ENCODE measurements at places on chromosomes 7 and 10. TPM values are rescaled to one million over a fixed set of nuclear protein-coding genes. Genes with fewer than 3 reads are reported as not detected.

GRCh38 chr7:1596181-1597043 is 26.6 kb upstream of the PSMG3 start:
- no peak overlapping the region for H3K27ac ChIP-seq
- no peaks in the 10 kb centered on the region for H3K27me3 ChIP-seq
- no peak for DNase-seq

AKAP9 gene
- 44.4 TPM for total RNA-seq

RPP38 gene
- 17.2 TPM for total RNA-seq

DNA sequence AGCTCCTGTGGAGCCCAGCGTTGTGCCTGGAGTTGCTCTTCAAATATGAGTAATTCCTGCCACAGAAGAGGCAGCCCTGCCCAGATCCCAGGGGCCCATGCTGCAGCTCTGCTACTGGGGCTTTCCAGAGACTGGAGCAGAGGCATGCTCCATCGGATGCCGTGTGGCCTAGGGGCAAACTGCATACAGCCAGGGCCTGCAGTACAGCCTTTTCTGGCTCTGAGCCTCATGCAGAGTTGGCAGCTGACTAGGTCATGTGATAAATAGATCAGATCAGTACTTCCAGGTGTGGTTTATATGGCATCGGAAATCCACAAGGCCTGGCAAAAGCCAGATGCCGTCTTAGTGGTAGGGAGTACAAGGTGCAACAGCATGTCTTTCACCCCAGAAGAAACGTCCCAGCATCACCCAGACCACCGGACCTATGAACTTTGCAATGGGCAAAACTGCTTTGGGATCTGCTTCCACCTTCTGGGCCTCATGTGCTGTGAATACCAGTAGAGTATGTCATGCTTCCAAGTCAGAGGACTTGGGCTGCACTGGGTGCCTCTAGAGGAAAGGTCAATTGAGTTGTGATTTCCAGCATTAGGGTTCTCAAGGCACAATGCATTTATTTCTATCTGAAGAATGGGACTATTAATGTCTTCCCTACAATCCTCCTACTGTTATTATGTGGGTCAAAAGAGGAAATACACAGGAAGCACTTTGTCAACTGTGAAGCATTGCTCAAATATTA is 250.7 kb upstream of the ZNF32 start:
- no peaks in the 10 kb centered on the region for H3K27me3 ChIP-seq
- H3K27ac ChIP-seq, result no peak overlapping the region
- no peak for DNase-seq
- H3K36me3 ChIP-seq, result no peaks in the 10 kb centered on the region

DNA sequence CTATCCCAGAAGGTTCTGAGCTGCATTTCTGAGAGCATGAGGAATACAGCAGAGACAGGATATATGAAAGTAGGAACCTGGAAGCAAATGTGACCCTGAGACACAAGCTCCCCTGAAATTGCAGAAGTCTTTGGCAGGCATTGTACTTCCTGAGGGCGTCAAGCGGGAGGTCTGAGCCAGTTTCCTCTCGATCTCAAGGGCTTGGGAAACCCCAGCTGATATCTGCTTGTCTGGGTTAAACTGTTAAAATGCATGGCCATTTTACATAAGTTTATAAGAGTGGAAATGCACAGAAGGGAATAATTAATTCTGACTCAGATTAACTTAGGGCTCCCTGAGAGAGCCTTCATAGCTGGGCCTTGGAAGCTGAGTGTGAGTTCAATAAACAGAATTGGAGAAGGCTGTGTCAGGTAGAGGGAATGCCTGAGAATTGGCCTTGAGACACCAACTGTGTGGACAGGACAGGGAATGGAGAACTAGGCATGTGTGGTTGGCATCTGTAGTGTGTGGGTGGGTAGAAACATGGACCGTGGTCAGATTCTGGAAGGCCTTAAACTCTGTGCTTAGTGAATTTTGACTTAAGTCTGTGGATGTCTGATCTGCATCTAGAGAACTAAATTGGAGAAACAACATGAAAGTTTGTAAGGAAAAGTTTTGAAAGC is 53.3 kb downstream of the WIPF3 start:
- H3K36me3 ChIP-seq, result no peaks in the 10 kb centered on the region
- H3K4me1 ChIP-seq, result peaks cover 59% of the 10 kb centered on the region
- no peaks in the 10 kb centered on the region for H3K27me3 ChIP-seq
- H3K4me3 ChIP-seq, result no peak overlapping the region
- peak overlapping the region; percentile 88 for H3K27ac ChIP-seq

DNA sequence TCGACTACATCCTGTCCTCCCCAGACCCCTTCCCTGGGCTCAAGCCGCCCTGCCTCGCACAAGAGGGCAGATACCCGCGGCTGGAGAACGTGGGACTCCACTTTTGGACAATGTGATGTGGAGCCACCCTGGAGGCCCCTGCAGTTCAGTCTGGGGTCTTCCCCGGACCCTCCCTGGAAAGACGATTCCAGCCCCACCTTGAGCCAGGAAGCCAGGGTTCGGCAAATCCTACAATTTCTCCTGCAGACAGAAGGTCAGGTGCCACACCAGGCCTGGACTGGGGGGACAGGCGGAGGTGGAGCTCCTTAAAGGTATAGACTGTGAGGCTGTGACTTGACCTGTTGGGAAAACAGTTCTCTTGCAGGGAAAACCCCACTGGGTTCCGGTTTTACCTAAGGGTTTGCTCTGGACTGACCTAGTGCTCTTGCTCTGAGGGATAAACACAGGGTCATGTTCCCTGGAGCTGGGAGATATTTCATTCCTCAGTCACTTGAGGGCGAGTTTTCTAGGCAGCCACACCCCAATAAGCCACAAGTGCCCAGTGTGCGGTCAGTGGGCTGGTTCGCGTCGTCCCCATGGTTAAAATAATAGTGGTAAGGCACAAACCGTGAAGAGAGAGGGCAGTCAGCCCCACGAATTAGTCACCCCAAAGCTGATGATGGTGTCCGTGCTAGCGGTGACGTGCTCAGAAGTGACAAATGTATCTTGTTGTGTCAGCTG is 1.6 kb downstream of the FOXL3 start:
- H3K4me1 ChIP-seq, result no peaks in the 10 kb centered on the region
- DNase-seq, result no peak
- H3K27me3 ChIP-seq, result peaks cover 41% of the 10 kb centered on the region
- H3K27ac ChIP-seq, result no peak overlapping the region

GRCh38 chr7:27251652-27252590 is 9.3 kb downstream of the EVX1 start:
- peaks cover 6% of the 10 kb centered on the region for H3K27me3 ChIP-seq
- peak overlapping the region; percentile 53 for H3K4me3 ChIP-seq
- DNase-seq, result no peak
- H3K4me1 ChIP-seq, result peaks cover 13% of the 10 kb centered on the region
- H3K27ac ChIP-seq, result no peak overlapping the region

- H3K27ac ChIP-seq, result no peak overlapping the region
- no peaks in the 10 kb centered on the region for H3K36me3 ChIP-seq
- no peak for DNase-seq
Measured at GRCh38 chr7:13169356-13169755, 481.9 kb downstream of the ARL4A start.

DNA sequence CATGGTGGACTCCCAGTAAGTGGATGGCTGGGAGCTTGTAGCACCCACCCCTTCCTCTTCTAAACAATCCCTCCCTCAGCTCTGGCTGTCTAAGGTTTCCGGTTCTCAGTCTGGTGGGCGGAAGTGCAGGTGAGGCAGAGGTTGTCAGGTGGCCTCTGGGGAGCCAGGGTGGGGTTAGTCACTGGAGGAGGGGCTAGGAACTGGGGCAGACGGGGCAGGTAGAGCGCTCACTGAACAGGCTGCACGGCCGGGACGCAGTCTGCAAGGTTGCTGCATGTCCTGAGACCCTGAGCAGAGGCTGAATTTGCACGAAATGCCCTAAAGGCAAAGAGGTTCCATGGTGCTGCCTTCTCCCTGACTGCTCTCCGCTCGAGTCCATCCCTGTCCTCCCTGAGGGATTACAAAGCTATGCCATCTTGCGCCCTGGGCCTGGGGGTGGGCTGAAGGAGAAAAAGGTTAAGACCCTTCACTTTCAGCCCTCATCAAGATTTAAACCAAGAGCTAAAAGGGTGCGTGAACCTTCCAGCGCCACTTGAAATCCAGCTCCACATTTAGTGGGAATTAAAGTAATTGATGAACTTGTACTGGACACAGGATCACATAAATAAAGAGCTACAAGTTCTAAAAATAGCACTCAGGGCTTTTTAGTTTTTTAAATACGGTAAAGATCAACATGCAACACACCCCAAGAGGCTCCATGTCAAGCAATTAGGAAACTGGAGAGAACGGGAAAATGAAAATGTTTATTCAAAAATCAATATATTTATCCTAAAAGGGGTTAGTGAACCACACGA is 62.3 kb upstream of the CTBP2 start:
- no peaks in the 10 kb centered on the region for H3K4me1 ChIP-seq
- no peaks in the 10 kb centered on the region for H3K36me3 ChIP-seq
- no peak overlapping the region for H3K27ac ChIP-seq
- H3K27me3 ChIP-seq, result no peaks in the 10 kb centered on the region

DNA sequence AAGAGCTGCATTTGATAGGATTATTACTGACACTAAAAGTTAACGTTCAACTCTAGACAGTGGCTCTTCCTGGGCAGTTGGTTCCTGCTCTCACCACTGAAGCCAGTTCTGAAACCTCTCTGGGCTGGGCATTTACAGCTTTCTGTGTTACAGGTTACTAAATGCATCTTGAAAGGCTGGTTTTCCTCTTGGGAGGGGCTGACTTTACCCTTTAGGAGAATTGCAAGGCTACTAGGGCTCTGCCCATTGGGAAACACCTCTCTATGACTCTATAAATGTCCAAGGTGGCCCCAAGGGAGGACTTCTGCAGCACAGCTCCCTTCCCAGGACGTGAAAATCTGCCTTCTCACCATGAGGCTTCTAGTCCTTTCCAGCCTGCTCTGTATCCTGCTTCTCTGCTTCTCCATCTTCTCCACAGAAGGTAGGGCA is at the start of gene GPR15LG:
TSS of gene GPR15LG (plus strand) at position 301 of the 429 bp plus-strand sequence. CDS start at position 352, 51 bp downstream.
- H3K27ac ChIP-seq, result no peak within 1 kb of the TSS
- H3K36me3 ChIP-seq, result no peaks in the 10 kb centered on the region
- H3K4me1 ChIP-seq, result no peaks in the 10 kb centered on the region
- DNase-seq, result no peak

SPDYE6 gene
- not detected for total RNA-seq

GRCh38 chr7:99120501-99120900 is 23.4 kb downstream of the SMURF1 start:
- H3K4me1 ChIP-seq, result peaks cover 45% of the 10 kb centered on the region
- no peak overlapping the region for H3K4me3 ChIP-seq
- no peak overlapping the region for H3K27ac ChIP-seq
- DNase-seq, result no peak

DNA sequence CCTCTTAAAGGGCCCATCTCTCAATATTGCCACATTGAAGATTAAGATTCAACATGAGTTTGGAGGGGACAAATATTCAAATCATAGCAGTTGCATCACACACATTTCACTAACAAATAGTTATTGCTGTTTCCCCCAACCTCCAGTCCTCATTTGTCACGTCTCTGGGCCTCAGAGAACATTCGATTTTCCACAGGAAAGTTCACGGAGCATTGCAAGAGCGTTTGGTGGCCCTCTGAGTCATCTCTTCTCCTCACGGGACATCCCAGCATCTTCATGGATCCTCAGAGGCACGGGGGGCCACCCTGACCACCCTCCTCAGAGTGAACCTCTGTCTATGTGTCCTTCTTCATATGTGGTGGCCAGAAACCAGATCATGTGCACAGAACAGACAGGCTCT is 50.3 kb upstream of the CHST15 start:
- H3K36me3 ChIP-seq, result no peaks in the 10 kb centered on the region
- H3K4me1 ChIP-seq, result peaks cover 5% of the 10 kb centered on the region
- H3K27me3 ChIP-seq, result no peaks in the 10 kb centered on the region
- H3K27ac ChIP-seq, result no peak overlapping the region
- no peak overlapping the region for H3K4me3 ChIP-seq
- DNase-seq, result no peak

RET gene
- total RNA-seq, result 0.49 TPM

DNA sequence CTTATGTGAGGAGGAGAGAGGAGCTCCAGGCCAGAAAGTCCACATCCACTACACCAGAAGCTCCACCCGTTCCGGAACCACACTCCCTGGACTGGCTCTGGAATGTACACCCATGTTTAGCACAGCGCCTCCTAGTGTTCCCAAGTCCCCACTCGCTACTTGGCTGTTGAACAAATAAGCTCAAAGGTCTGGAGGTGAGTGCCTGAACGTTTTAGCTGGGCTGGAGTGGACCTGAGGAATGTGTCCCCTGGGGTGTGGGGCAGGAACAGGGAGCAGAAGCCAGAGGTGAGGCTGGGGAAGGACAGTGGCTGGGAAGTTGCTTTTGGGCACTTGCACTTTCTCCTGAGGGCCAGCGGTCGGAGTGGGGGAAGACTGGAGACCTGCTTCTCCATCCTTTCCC is 164.1 kb upstream of the CDCA7L start:
- no peaks in the 10 kb centered on the region for H3K4me1 ChIP-seq
- H3K36me3 ChIP-seq, result no peaks in the 10 kb centered on the region
- H3K4me3 ChIP-seq, result no peak overlapping the region
- no peak overlapping the region for H3K27ac ChIP-seq

GDF2 gene
- not detected for total RNA-seq

DNA sequence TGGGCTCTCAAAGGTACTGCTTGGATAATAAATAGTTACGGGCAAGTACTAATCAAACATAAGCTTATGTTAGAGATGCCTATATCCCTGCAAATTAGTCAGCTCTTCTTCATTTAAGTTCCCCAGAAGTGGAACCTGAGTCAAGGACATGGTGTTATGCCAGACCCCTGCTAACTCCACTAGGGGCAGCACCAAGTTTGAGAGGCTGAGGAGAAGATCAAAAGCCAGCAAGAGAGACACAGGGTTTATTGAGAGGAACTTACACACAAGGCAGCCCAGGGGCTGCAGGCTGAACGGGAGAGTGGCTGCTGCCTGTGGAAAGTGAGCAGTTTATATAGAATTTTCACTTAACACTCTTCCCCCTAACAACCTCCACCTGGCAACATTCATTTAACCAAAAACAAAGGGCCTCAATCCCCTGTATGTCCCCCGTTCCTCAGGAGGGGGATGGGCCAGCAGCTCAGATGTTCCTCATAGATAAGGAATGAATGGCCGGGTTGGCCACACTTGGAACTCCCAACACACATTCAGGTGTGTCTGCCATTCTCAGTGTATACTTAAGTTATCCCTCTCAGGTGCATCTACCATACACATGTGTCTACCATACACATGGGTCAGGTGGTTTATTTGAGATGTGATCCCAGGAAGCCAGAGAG is 62.6 kb upstream of the GHITM start:
- H3K27ac ChIP-seq, result peak overlapping the region; percentile 19
- H3K36me3 ChIP-seq, result no peaks in the 10 kb centered on the region
- H3K4me1 ChIP-seq, result no peaks in the 10 kb centered on the region
- H3K27me3 ChIP-seq, result no peaks in the 10 kb centered on the region
- no peak for DNase-seq
- H3K4me3 ChIP-seq, result no peak overlapping the region

SLC29A4 gene
- 3.3 TPM for total RNA-seq
